ENCODE measurements at places on chromosomes 2 and 18. TPM values are rescaled to one million over a fixed set of nuclear protein-coding genes. Genes with fewer than 3 reads are reported as not detected.

ASXL3 gene
- total RNA-seq, result 23.0 TPM

HOXD11 gene
- total RNA-seq, result not detected

FBXO41 gene
- total RNA-seq, result 7.1 TPM

FAHD2A gene
- total RNA-seq, result 28.8 TPM

TUBA3E gene
- not detected for total RNA-seq

CDKL4 gene
- 2.0 TPM for total RNA-seq

DNA sequence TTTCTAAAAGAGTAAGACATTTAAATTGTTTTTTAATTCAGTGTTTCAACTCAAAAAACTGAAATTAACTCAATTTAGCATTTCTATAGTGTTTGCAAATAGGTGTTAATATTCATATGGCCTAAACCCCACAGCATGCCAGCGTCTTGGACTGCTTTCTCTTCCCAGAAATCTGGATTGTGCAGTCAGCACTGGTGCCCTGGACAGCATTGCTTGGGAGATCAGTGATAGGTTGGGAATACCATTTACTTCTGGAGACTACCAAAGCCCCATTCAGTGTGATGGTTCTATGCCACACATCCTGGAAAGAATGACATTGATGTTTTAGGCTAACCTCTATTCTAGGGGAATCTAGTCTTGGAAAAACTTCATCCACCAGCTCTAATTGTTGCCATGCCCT is 455.0 kb upstream of the KLHL29 start:
- DNase-seq, result no peak

GRCh38 chr2:201357221-201357620 is at the start of gene FLACC1:
Gene FLACC1, minus strand, starts transcription at chr2:201357345. Its CDS starts 5,941 bp downstream, at chr2:201351404.
- DNase-seq, result no peak

DNA sequence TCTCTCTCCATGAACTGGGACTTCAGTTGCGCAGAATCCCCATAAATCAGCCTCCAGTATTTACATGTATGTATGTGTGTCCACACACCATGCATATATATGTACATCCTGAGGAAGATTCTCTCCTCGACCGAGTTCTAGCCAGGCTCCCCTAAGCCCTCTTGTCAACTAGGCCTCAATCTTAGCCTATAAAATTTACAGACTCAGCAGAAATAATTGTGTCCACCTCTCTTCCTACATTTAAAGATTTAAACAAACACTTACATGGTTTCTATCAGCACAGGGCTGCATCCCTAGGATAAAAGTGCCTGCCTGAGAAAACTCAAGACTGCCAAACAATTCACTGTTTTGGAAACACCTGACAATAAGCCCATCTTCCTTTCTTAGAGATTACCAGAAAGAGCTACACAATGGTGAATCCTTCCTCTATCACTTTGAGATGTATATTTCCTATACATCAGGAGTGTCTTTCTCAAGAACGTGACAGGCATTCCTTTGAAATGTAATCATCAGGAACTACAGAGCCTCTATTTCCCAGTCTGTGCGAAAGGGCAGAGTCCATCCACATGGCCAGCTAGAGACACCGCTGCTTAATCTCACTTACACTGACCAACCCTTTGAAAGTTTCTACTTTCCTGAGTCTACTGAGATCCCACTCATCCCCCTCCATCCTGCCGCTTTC is 39.5 kb downstream of the ZNF519 start:
- DNase-seq, result no peak

- no peak for DNase-seq
Measured at GRCh38 chr2:216023055-216023648, 9.8 kb upstream of the MREG start.

DNA sequence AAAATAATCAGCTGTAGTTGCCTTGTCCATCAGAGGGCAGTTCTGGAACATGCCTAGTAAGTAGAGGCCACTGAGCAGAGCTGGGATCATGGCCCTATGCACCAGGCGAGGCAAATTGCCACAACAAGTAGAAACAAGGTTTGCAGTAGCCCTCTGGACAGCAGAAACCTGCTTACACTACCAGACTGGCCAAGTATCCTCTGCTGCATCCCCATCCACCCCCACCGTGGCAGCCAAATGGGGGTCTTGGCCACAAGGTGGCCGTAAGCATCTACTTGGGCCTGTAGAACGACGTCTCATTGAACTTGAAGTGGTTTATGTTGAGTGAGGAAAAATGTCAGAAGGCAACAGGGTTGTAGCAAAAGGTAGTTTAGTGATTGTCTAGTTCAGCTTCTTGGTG is 241.2 kb downstream of the ALPK2 start:
- DNase-seq, result no peak

DNA sequence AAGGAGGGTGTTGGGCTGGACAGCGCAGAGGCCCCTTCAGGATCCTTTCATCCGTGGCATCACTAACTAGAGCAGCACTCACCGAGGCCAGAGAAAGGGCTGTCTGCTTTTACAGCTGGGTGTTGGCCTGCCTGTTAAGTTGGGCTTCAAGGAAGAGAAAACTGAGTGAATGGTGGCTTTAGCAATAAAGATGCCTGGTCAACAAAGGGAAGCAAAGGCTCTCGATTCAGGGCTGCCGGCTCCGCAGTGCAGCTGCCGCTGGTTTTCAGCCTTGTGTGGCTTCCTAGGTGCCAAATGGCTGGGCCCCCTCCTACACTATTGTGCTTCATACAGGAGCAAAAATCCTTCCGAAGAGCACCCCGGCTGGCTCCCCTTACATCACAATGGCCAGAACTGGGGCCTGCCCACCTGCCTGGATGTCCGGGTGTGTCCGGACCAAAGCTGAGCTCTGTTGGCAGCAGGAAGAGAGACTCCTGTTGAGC is 61.0 kb upstream of the GPR45 start:
- DNase-seq, result no peak

DNA sequence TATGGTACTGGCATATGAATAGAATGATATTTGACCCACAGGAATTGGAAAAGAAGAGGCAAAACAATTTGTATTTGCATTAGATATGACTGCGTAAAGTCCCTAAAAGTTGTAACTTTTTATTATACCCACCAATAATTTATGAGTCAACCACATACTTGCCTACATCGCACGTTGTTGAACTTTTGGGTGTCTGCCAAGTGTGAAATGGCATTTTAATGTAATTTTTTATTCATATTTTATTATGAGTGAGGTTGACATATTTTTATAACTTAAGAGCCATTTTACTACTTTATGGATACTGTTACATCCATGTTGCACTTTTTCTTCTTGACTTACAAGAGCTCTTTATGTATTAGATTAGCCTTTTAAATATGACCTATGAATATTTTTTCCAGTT is 4.6 kb downstream of the DSC2 start:
- DNase-seq, result no peak

- no peak for DNase-seq
Measured at GRCh38 chr2:216721141-216721540, 25.8 kb upstream of the IGFBP5 start.

DNA sequence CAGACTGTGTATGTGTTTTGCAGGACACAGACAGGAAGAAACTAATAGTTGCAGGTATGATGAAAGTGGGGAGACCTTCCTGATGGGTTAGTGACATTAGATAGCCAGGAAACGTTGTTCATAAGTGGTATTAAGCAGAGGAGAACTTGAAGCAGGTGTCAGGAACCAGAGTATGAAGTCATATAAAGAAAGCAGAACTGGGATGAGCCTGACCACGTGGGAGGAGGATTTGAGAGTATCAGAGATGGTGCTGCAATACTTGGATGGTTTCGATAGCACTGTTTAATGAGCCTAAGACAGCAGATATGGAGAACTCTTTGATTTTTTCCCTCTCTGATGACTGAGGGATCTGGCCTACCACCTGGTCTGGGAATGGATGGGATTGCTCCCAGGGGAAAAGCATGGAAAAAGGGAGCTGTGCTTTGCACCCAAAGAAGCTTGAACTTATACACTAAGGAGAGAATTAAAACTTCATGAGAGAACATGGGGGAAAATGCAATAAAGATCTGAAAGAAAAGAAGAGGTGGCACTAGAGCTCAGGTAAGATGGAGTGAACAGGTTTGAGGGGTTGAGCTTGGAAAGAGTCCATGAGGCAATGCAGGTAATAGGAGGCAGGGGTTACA is 226.0 kb upstream of the LRRTM1 start:
- DNase-seq, result no peak

DNA sequence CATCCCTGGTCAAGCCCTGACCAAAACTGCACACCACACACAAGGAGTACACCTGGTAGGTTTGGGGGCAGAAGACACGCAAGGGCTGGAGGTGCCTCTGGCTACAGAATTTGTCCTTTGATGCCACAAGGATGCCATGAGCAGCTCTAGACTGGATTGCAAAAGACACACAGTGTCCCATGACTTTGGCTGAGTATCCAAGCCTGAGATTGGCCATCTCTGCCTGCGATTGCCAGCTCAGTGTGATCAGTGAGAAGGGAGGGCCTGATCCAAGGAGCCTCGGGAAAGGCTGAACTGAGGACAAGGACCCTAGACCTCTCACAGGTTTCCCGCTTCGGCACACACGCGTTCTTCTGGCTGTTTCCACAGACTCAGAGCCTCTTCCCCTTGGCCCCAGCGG is 60.0 kb upstream of the FOSL2 start:
- DNase-seq, result no peak

DNA sequence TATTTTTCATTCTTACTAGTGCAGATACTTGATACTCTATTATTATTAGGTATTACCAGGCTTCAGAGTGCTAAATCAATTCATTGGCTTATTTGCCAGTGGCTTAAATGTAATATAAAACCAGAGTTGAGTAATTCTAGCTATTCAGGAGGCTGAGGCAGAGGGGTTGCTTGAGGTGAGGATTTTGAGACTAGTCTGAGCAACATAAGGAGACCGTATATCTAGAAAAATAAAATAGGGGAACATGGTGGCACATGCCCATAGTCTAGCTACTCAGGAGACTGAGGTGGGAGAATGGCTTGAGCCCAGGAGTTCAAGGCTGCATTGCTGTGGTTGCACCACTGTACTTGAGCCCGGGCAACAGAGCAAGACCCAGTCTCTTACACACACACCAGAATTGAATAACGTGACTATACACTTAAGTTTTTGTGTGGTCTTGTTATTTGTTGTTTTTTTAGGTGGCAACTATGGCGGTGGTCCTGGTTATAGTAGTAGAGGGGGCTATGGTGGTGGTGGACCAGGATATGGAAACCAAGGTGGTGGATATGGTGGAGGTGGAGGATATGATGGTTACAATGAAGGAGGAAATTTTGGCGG is 4.8 kb downstream of the HNRNPA3 start:
- no peak for DNase-seq

DNA sequence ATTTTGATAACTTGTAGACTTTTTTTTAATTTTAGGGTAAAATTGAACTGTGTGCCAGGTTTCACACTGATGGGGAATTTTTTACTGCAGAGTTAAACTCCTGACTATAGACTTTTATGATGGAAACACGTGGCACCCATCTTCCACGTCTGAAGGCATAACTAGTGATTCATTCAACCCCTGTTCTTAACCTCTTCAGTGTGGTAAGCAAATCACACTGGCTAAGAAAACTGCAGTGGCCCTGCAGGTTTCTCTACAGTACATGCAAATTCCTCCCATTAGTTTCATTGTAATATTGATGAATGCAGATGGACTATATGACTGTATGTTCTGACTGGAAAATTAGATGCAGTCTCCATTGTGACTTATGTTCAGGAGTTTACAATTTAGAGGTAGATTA is 47.2 kb downstream of the SMAD4 start:
- DNase-seq, result no peak

DNA sequence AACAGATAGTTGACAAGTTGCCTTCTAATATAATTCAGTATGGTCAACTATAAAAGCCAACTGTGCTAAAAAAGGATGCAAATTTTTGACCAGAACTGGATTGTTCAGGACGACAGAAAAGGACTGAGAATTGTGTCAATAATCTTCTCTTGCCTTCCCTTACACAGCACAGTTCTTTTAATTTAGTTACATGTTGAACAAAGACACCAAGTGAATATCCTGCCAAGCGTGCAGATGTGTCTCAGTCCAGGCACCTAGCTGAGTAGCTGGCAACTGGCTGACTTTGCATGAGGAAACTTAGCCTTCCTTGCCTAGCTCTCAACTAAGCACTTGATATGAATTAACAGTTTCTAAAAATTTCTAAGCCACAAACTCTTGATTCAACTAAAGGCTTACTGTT is 801.4 kb downstream of the BCL11A start:
- no peak for DNase-seq

- no peak for DNase-seq
Measured at GRCh38 chr2:38093527-38094165, 17.7 kb upstream of the CYP1B1 start.

GRCh38 chr2:181751266-181752030 is 71.1 kb upstream of the NEUROD1 start:
- DNase-seq, result no peak

- no peak for DNase-seq
Measured at GRCh38 chr2:135093193-135093592, 41.1 kb downstream of the RAB3GAP1 start.

GRCh38 chr2:210860276-210860675 is 303.9 kb downstream of the CPS1 start:
- no peak for DNase-seq

GRCh38 chr18:8045160-8045883 is 478.2 kb downstream of the PTPRM start:
- DNase-seq, result no peak

GRCh38 chr2:224492531-224492930 is 90.6 kb upstream of the FAM124B start:
- no peak for DNase-seq

All from progenitor cell of endocrine pancreas (in vitro differentiated cells).